ENCODE measurements at places on chromosomes 12 and 14. TPM values are rescaled to one million over a fixed set of nuclear protein-coding genes. Genes with fewer than 3 reads are reported as not detected.

The SERPINA9 gene
- total RNA-seq = not detected

The AKAP6 gene
- 10.1 TPM for total RNA-seq

The CRIP1 gene
- total RNA-seq = 5.1 TPM

The STON2 gene
- 0.85 TPM for total RNA-seq

The COX8C gene
- total RNA-seq = not detected

The RIPK3 gene
- total RNA-seq = not detected

The NRXN3 gene
- 2.9 TPM for total RNA-seq

The ASCL1 gene
- total RNA-seq = not detected

The SOAT2 gene
- not detected for total RNA-seq

The TCL1B gene
- total RNA-seq = not detected

The GPD1 gene
- 0.20 TPM for total RNA-seq

Measured in smooth muscle cell of the pulmonary artery (primary cell).